ENCODE measurements at places on chromosomes 2 and 18.

DNA sequence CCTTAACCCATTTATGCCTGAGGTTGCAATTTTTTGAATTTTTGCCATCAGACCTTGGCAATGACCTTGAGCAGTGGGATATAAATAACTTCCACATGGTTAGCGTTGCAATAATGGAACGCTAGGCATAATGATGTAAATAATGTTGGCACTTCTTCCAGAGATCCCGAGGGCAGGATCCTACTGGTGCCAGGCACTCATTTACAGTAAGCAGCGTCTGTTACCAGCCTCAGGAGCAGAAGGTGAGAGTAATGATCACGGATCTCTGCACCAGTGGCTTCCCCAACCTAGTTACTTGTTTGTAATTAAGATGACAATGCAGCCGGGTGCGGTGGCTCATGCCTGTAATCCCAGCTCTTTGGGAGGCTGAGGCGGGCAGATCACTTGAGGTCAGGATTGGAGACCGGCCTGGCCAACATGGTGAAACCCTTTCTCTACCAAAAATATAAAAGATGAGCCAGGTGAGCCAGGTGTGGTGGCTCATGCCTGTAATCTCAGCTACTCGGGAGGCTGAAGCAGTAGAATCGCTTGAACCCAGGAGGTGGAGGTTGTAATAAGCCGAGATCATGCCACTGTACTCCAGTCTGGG, 41.9 kb downstream of the CPO start:
- DNase-seq, result no peak

DNA sequence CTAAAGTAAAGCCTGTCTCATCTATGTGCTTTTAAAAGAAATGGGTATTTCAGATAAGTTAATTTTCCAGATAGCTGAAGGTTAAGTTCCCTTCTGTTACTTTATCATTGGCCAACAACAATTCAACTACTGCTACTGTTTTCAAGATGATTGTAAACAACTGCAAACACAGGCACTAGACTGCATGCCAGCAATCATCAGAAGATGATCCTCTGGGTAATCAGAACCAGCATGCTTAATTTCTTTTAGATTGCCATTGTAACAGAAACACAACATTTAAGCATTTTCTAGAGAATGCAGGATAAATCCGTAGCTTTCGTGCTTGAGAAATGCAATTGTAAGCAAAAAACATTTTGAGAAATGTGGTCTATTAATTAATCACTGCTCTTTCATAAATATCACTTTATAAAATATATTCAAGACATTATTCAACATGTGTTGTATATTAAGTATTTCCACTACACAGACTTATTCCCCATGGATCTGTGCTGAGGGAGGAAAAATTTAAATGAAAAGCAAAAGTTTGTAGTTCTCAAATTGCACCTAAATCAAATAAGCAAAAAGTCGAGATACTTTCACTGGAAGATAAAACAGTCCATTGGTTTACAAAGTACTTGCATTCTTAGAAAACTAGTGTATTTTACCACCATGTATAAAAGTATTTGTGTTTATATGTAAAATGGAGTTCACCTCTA, 133.7 kb downstream of the ATL2 start:
- no peak for DNase-seq

GRCh38 chr2:67872481-67872880, 190.3 kb downstream of the C1D start:
- DNase-seq, result no peak

- no peak for DNase-seq
Observed at GRCh38 chr18:55048892-55049291, 89.6 kb upstream of the CCDC68 start.

DNA sequence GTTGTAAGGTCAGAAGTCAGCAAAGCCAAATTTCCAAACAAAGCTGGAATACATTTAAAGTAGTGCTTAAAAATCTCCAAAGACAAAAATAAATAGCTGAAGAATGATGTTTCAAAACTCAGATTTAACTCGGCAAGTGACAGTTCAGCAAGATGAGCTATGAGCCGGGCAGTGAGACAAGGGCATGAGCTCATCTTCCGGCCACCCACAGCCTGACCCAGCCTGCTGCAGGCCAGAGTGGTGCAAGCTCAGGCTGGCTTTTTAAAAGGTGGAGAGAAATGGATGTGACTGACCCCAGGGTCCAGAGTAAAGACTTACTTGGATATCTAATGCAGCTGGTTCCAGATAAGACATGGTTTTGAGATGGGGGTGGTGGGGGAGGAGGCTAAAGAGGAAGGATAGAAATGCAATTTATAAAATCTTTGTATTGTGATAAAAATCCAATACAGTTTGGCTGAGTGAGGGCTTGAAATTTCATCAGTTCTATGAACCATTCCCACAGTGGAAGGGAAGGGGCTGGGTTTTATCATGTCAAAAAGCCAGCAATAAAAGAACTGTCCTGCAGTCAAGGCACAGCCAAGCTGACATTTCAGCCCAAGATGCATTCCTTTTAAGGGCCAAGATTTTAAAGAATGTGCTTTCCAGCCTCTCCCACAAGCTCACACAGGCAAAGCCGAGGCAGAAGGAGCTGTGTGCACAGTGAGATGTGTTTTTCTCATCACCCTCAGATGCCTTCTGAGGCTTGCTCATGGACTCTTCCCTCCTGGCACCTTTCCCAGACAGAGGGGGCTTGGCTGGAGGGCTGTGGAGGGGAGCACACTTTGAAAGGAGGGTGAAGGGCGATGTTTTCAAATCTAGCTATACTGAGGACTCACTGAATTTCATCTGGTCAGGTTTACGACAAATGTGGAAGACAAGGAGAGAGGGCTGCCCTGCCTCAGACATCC, 97.9 kb upstream of the KLHL29 start:
- DNase-seq, result no peak

DNA sequence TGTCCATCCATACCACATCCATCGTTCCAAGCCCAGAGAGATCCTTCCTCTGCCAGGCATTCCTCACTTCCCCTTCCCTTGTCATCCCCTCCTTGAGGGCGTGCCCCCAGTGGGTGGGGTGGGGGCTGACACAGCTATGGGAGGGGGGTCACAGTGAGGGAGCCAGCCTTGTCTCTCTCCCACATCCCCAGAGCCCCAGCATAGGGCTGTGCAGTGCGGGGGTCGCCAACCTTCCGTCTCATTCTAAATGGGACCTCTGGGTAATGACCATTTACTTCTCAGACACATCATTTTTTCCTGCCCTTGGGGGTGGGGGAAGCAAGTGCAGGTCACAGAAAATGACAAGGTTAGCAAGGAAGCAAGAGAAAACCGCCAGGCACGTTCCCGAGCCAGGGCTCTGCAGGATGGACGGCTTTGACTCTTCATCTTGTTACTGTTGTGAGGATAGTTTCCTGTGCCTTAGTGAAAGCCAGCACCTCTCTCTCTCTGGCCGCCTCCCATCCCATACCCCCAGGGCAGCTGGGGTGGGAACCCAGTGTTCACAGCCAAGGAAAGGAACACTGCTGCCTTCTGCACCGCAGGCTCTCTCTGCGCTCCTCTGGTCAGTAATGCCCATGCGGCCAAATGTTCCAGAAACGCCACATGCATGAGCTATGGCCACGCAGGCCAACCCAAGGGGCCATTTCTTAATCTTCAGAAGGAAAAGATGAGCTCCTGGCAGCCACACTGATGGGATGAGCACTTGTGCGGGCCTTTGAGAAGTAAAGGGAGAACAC, 22.7 kb upstream of the OTOS start:
- no peak for DNase-seq

DNA sequence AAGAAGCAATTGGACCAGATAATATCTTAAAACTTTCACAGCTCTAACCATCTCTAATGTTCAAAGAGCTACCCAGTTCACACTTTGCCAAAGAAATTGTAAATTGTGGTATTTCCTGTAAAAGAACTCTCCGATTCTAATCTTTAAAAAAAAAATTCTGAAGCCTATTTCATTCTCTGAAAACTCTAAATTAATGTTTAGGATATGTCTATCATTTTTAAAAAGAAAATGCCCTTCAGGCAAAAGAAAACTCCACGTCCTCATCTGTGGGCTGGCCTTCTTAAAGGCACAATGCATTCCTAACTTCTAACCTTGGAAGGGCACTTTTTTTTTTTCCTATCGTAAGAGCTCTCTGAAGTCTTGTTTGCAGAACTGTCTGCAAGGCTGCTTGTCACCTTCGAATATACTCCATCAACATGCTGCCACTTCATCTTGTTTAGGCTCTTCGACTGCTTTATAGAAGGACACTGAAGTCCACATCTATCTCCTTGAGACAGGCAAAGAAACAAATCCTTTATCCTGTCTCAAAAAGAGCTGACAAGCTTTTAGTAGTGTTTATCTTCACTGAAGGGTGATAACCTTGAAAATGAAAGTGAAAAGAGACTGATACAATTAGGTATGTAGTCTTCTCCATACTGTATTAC, 124.3 kb upstream of the SLC39A10 start:
- DNase-seq, result no peak

GRCh38 chr18:50334546-50335152, 40.2 kb upstream of the SKA1 start:
- DNase-seq, result no peak

- DNase-seq, result no peak
Observed at GRCh38 chr2:218257390-218257981, 3.3 kb upstream of the GPBAR1 start.

GRCh38 chr2:110642360-110642759, 35.5 kb downstream of the BUB1 start:
- no peak for DNase-seq

DNA sequence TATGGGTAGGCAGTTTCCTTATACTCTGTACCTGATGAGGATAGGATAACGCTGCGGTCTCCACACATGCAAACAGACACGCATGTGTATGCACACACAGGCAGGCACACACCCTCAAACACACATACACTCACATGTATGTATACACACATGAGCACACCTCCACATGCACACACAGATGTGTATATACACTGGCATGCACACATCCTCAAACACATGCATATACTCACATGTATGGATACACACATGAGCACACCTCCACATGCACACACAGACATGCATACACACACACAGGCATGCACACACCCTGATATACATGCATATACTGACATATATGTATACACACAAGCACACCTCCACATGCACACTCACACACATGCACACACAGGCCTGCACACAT, 267.8 kb upstream of the HDAC4 start:
- no peak for DNase-seq

DNA sequence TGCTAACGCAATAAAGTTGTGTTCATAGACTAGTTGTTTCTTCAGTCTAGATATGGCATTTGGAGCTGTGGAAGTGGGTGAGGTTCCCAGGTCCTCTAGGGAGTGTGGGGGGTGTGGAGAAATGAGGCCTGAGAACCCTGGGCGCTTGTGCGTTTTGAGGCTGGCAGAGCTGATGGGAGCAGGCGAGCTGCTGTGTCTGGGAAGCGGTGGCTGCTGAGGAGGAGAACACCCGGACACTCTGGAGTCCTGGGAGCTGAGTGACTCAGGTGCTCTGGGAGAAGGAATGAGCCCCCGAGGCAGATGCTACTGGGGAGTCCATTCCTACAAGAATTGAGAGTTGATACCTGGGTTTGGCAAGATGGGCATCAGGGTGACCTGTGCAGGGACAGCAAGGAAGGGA, 67.5 kb downstream of the LPIN1 start:
- no peak for DNase-seq

GRCh38 chr2:101873543-101873942, 118.2 kb upstream of the IL1R2 start:
- no peak for DNase-seq

- DNase-seq, result no peak
Observed at GRCh38 chr2:48699348-48699930, 56.1 kb downstream of the LHCGR start.

Measured in cerebellar nuclear complex (tissue), 1 donor.